A673 (cell line): ENCODE measurements at places on chromosomes 7 and 10.
A peak's percentile ranks its signal among the peaks of the same experiment; 100 is the strongest.

DNA sequence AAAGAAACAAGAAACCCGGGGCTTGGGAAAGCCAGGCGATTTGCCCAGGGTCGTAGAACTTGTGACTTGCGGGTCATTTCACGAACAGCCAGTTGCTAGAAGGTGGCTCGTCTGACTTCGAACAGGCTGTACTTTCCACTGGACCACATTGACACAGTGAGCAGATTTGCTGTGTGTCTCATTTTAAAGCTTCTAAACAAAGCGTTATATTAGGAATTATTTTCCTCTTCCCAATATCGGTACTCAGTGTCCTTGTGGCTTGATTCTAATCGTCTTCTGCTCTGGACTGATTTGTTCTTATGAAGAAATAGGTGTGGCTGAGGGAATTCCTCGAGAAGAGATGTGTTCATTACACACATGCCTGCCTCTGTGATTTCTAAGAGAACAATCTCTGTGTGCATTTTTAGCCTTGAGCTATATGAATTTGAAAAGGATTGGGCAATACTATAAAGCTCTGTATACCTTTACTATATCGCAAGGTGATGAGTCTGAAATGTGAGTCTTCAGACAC lies 150.0 kb upstream of the PRR15 start:
- no peak for DNase-seq

GRCh38 chr10:101292194-101293006 lies 61.6 kb upstream of the BTRC start:
- peak; percentile 43 for DNase-seq

- DNase-seq, result peak; percentile 39
Measured at GRCh38 chr7:42269161-42269560, 32.2 kb upstream of the GLI3 start.

DNA sequence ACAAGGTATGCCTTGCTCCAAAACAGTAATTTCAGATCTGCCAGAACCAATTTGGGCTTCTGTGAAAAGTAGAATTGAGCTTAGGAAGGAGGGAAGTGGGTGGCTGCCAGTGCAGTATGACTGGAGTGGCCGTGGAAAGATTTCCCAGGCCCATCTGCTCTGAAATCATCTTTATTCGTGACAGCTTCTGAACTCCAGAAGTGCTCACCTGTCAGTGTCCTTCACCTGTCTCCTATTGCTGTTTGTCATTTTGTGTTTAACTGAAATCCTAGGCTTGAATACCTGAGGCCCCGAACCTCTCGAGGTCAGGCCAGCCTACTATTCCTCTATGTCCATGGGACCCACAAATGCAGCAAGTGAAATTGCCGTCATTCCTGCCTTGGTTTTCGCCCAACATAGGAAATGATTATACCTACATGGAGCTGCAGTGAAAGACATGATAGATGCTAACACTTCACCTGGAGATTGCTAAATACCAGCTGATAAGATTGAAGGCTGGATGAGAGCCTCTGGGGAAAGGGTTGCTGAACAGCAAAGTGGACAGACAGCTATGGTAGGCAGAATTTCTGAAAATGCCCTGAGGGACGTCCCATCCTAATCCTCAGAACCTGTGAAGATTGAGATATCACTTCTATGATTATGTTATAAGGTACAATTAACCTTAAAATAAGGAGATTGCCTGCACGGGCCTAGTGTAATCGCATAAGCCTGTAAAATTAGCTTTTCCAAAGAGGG lies 82.1 kb downstream of the C1GALT1 start:
- DNase-seq, result no peak

DNA sequence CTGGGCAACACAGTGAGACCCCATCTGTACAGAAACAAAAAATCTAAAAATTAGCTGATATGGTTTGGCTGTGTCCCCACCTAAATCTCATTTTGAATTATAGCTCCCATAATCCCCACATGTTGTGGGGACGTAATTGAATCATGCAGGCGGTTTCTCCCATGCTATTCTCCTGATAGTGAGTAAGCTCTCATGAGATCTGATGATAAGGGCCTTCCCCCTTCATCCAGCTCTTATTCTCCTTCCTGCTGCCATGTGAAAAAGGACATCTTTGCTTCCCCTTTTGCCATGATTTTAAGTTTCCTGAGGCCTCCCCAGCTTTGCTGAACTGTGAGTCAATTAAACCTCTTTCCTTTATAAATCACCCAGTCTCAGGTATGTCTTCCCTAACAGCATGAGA lies 136.5 kb downstream of the SFMBT2 start:
- DNase-seq, result no peak

GRCh38 chr7:64869121-64869725 lies 33.9 kb upstream of the ZNF273 start:
- no peak for DNase-seq

DNA sequence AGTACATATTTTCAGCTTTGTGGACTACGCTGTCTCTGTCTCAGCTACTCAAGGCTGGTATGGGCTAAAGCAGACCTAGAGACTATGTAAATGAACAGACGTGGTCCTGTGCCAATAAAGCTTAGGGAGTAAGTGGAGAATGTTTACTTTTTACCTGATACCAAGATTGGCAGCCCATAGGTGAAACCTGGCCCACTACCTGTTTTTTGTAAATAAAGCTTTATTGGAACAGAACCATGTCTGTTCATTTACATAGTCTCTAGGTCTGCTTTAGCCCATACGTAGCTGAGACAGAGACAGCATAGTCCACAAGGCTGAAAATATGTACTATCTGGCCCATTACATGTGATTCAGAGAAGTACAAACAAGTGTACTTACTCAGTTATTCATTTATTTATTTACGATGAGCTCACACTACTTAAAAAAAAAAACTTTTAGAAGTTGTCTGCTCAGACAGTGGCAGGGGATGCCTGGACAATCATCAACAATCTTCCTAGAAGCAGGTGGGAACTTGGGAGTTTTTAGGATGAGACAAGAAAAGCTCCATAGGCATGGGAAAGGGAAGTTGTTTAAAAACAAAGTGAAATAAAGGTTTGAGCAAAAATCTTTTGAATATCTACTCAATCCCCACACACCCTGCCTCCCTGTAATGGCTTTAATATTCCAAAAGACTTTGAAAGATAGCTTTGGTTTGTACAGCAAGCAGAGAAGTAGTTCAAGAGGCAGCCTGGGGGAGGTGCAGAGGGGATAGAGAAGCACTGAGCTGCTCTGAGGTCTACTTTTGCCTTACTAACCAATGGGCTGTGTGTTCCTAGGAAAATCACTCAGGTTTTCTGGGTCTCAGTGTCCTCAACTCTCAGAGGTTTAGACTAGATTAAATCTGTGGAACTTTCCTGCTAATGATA lies 114.4 kb upstream of the AFAP1L2 start:
- no peak for DNase-seq

DNA sequence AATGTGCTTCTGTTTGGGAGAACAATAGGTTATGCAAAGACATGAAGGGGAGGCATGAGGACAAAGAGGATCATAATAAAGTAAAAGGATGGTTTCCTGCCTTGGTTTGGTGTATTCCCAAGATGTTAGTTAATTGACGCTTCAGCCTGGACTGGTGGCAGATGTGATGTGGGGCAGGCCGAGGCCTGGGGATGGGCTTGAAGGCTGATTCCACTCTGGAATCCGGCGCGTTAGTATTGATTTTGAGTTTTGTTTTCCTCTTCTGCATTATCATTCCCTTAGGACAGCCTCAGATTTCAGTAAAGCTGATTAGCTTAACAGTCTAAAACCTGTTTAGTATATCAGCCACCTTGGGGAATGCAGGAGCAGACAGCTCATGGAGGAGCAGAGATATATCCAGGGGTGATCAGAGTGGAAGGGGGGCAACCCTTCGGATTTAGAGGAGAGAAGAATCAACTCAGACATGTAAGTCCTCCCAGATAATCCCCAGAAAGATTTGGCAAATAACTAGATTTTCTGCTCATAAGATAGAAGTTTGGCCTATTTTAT lies 159.8 kb upstream of the MTPN start:
- DNase-seq, result no peak

GRCh38 chr10:113384181-113384580 lies 168.7 kb upstream of the HABP2 start:
- DNase-seq, result no peak
